WTC11 (cell line): ENCODE measurements at places on chromosomes 3 and 15.

GRCh38 chr3:181457756-181458155 is 254.0 kb upstream of the SOX2 start:
- no peak for DNase-seq

- no peak for DNase-seq
Observed at GRCh38 chr15:87219650-87220615, 1036.6 kb downstream of the NTRK3 start.

GRCh38 chr3:101687142-101687931 is 819 bp upstream of the RPL24 start:
- DNase-seq: no peak

- DNase-seq: no peak
Observed at GRCh38 chr3:15276028-15276724, 56.2 kb downstream of the SH3BP5 start.

DNA sequence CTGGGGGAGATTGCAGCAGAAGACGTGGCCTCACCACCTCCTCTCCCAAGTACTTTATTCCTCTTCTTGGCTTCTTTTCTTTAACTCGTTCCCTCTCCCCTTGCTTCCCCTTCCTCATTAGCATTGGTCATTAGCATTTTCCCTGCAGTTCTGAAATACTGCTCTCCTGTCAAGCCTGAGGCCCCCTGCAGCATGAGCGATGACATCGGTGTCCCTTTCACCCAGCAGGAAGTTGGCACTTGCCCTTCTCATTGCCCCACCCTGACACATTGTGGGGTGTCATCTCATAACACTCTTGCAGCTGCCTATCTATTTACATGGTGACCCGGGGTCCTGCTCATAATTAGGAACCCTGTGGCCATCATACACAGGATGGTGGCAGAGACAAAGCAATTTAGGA is 167.1 kb downstream of the ARRDC4 start:
- no peak for DNase-seq

DNA sequence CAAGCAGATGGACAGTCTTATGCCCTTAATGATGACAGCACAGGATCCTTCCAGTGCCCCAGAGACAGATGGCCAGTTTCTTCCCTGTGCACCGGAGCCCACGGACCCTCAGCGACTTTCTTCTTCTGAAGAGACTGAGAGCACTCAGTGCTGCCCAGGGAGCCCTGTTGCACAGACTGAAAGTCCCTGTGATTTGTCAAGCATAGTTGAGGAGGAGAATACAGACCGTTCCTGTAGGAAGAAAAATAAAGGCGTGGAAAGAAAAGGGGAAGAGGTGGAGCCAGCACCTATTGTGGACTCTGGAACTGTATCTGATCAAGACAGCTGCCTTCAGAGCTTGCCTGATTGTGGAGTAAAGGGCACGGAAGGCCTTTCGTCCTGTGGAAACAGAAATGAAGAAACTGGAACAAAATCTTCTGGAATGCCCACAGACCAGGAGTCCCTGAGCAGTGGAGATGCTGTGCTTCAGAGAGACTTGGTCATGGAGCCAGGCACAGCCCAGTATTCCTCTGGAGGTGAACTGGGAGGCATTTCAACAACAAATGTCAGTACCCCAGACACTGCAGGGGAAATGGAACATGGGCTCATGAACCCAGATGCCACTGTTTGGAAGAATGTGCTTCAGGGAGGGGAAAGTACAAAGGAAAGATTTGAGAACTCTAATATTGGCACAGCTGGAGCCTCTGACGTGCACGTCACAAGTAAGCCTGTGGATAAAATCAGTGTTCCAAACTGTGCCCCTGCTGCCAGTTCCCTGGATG is 198.7 kb downstream of the AKAP13 start:
- no peak for DNase-seq
